ENCODE measurements at places on chromosomes 7 and 10.

GRCh38 chr10:104250371-104250770 is 4.3 kb upstream of the GSTO1 start:
- no peak for DNase-seq

DNA sequence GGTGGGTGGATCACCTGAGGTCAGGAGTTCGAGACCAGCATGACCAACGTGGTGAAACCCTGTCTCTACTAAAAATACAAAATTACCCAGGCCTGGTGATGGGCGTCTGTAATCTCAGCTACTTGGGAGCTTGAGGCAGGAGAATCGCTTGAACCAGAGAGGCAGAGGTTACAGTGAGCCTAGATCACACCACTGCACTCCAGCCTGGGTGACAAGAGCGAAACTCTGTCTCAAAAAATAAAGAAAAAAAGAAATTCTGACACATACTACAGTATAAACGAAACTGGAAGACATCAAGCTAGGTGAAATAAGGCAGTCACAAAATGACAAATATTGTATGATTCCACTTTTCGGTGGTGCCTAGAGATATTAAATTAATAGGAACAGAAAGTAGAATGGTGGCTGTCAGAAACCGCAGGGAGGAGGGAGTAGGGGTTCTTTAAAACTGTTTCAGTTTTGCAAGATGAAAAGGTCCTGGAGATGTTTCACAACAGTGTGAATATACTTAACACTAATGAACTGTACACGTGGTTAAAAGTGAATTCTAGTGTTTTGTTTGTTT is 23.2 kb downstream of the PILRA start:
- DNase-seq: no peak

- DNase-seq: no peak
These were observed 409.0 kb upstream of the MGMT start for GRCh38 chr10:129057856-129058663.

GRCh38 chr7:113548561-113548960 is 370.2 kb downstream of the PPP1R3A start:
- no peak for DNase-seq

Measured in NCI-H2081 treated with DMSO at 0.1 percent for 48 hours (cell line).